ENCODE measurements at places on chromosomes 2 and 18.

DNA sequence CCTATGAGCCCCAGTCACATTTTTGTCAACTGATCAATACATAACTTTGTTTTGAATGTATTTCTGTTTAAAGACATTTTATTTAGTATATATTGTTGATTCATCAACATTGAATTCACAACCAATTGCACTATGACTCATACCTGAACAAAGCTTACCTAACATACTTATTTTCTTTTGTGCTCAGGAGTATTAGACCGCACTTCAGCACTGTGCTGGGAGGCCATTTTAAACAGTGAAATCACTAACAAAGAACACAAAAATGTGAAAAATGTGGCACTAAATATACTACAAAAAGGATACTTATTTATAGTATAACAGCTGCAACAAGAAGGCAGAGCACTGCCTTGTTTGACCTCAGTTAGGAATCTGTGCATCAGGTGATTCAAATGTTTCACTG is 12.4 kb upstream of the IFIH1 start:
- DNase-seq: no peak

- DNase-seq: no peak
These were observed 26.2 kb downstream of the CERS6 start for GRCh38 chr2:168482269-168482668.

GRCh38 chr2:151569167-151569566 is 159.5 kb downstream of the RIF1 start:
- no peak for DNase-seq

GRCh38 chr18:52496426-52496825 is 156.4 kb downstream of the DCC start:
- DNase-seq: no peak

DNA sequence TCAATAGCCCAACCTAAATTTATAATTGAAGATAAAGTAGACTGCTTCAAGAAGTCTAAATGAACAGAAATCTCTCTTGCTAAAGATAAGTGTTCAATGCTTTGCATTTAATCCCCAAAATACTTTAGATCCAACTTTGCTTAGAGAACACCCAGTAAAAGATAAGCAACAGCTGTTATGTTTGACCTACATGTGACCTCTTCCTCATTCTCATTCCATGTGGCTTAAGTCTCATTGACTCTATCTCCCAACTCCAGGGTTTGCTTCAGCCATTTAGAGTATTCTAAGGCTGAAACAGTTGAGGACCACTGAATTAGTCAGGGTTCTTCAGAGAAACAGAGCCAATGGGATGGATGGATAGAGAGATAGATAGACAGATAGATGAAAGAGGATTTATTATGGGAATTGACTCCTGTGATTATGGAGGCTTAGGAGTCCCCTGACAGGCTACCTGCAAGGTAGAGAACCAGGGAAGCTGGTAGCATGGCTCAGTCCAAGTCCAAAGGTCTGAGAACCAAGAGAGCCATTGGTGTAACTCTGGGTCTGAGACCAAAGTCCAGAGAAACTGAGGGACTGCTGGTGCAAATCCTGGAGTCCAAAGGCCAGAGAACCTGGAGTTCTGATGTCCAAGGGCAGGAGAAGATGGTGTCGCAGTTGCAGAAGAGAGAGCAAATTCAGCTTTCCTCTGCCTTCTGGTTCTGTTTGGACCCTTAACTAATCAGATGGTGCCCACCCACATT is 32.1 kb downstream of the CRYGD start:
- DNase-seq: no peak

DNA sequence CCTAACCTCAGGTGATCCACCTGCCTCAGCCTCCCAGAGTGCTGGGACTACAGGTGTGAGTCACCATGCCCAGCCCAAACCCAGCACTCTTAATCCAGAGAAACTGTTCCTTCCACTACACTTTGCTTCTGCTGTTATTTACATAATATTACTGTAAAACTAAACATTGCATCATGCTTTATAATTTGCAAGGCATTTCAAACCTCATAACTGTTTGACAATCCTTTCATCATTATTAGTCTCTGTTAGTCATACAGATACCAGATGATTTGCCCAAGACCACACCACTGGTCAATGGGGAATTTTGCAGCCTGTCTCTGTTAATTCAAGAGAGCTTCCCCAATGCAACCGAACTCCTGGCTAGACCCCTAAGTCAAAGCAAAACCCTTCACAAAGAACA is 338.3 kb downstream of the ALK start:
- DNase-seq: no peak

- DNase-seq: no peak
These were observed 38.3 kb upstream of the PEX13 start for GRCh38 chr2:60979231-60979630.

- DNase-seq: no peak
These were observed 45.5 kb downstream of the FMNL2 start for GRCh38 chr2:152380261-152381055.

DNA sequence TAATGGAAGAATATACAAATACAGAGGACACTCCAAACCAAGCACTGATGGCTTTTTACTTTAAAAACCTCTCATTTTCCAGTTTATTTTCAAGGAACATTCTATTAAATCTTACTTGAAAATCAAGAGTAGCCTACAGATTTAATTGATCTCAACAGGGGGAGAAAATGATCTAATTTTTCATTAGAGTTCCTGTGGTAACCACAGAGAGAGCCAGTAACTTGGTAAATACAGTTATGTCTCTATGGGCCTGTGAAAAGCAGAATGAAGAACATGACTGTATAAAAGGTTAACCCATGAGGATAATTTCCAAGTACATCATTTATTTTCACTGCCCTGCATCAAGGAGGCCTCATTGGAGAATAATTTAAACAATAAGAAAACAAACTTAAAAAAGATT is 39.8 kb upstream of the ITPRID2 start:
- DNase-seq: no peak

DNA sequence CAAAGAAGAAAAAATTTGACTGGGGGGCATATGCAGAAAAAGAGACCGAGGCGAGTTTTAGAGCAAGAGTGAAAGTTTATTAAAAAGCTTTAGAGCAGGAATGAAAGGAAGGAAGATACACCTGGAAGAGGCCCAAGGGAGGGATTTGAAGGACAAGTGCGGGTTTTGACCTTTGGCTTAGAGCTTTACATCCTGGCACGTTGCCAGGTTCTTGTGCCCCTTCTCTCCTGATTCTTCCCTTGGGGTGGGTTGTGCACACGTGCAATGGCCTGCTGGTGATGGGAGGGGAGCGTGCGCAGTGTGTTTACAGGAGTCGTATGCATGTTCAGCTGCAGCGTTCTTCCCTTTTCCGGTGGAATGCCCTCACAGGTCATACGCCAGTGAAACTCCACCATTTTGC is 208.8 kb downstream of the NBAS start:
- DNase-seq: no peak

- DNase-seq: peak; percentile 69
These were observed 130.2 kb downstream of the ARHGAP15 start for GRCh38 chr2:143259368-143259958.

DNA sequence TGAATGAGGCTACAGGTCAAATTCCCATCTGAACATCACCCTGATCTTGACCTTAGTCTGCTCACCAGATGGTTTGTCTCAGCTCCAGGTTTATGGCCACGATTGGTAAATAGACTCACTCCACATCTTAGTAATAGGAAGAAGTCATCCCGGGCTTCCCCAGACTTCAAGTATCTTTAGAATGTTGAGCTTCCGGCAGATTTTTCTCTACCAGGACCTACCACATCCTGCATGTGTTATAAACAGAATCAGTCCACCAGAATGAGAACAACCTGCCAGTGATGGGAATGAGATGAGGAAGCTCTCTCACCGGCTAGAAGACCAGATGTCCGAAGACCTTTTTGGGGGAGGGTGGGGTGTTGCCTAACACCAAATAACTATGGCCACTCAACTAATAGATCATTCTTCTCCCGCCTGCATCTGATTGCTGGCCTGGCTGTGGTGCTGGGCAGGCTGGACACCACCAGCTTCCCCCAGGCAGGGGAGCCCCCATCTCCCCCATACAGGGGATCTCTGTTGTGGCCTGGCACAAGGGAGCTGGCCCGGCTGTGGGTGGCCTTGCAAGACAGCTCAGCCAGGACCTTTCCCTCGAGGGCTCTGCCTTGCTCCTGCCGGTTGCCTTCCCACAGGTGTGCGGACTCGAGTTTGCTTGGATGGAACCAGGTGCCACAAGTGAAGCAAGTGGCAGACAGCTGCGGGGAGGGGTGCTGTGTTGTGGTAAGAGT is 88.5 kb downstream of the SH3RF3 start:
- DNase-seq: no peak

DNA sequence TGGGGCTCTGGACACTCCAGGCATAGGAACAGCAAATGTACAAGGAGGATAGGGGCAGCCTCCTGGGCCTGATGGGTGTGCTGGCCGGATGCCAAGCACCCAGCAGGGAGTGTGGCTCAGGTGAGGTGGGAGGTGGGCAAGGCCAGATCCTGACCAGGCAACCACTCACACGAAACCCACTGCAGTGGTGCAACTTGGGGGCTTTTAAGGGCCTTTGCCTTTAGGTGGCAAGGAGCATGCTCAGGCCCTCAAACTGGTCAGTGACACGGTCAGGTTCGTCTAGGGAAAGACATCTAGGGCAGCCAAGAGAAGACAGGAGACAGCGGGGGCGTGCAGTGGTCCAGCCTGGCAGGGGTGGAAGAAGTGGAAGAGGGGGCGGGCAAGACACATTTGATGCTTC is 18.4 kb upstream of the TEX51 start:
- no peak for DNase-seq

GRCh38 chr2:51093016-51093415 is 61.1 kb upstream of the NRXN1 start:
- no peak for DNase-seq

- no peak for DNase-seq
These were observed 2.7 kb downstream of the BIN1 start for GRCh38 chr2:127104166-127104660.

- peak; percentile 44 for DNase-seq
These were observed 84.3 kb downstream of the EFEMP1 start for GRCh38 chr2:55839182-55839819.

DNA sequence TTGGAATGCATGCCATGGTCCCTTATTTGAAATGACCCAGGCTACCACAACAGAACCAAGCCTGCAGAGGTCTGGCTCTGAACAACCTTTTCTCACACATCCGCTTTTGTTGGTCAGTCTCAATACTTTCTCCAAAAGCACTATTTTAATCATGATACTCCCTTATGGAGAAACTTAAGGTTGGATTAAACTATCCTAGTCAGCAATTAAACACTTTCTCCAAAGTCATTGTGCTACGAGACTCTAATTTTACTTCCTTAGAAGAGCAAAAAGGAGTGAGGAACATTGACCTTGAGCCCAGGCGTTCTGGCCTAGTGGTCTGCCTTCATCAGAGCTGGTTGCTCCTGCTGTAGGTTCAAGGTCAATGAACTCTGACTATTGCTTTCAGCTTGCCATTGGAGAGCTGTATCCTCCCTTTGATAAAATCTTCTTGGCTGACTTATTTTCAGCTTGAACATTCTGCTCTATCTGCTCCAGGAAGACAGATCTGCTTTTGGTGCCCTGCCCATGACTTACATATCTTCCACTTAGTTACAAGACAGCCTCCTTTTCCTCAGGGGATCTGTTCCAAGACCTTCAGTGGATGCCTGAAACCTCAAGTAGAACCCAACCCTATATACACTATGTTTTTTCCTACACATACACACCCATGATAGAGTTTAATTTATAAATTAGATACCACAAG is 91.2 kb downstream of the NCKAP5 start:
- DNase-seq: no peak

GRCh38 chr2:156031121-156031520 is 301.4 kb downstream of the NR4A2 start:
- no peak for DNase-seq

DNA sequence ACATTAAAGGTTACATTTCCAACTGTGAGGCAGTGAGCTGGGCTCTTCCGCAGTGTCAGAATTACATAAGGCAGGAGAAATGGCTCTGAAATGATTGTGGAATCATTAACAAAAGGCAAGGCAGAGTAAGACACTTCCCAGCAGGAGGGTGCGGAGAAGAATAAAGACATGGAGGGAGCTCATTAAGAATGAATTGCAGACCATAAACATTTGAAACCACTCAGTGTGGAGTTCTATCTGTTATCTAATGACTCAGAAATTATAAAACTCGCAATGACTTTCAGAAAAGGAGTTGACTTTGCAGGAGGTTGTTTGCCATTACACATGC is 77.0 kb downstream of the SMIM21 start:
- DNase-seq: peak; percentile 36

GRCh38 chr2:217338306-217338916 is 478.5 kb upstream of the TNP1 start:
- no peak for DNase-seq

GRCh38 chr18:41731884-41732283 is 223.2 kb upstream of the PIK3C3 start:
- no peak for DNase-seq

GRCh38 chr18:40452599-40452998 is 1502.4 kb upstream of the PIK3C3 start:
- DNase-seq: no peak

DNA sequence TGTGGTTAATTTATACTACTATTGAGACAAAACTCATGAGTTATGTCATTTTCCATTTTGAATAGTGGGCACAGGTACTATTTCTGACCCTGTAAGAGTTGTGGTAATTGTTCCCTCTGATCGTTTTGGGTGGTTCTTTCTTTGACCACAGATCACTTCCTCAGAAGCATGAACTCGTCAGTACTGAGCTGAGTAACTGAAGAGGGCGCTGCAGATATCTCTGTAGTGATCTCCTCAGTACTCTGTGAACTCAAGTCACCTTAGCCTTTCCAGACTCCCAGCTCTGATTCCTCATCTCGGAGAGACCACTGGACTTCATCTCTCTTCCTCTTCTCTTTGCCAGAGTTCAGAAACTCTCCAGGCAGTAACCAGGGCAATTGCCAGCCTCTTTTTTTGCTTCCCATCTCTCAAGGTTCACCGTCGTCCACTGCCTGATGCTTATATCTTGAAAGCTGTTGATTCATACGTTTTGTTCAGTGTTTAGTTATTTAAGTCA is 9.4 kb upstream of the IL1RL1 start:
- DNase-seq: peak; percentile 57

GRCh38 chr2:68412127-68412819 is 47.2 kb downstream of the PLEK start:
- DNase-seq: no peak

GRCh38 chr2:236667526-236667925 is 97.9 kb downstream of the ACKR3 start:
- DNase-seq: peak; percentile 11

DNA sequence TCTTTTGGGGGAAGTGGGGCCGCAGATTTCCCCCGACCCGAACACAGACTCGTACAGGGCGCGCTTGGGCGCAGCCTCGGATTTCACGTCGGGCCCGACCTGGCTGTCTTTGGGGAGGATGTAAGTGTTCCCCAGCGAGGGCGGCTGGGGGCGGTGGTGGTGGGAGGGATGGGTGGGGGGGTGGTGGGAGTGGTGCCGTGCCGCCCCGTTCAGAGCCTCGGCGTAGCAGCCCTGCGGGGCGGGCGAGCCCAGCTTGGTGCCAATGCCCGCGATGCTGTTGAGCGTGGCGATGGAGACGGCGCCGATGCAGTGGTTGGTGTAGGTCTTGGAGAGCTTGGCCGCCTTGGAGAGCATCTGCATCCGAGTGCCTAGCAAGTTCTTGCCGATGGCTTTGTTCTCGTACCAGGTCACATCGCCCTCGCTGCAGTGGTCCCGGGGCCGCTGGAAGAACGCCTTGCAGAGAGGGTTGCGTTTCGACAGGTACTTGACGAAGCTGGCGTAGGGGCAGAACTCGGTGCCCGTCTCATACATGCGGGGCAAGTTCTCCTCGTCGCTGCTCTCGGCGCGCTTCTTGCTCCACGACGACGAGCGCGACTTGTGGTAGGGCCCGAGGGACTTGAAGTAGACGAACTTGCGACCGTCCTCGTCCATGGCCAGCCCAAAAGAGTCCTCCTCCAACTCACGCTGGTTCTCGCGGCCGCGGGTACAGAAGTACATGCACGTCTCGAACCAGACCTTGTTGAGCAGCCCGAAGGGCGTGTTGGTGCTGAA is 1.3 kb downstream of the KCTD1 start:
- peak; percentile 20 for DNase-seq

- DNase-seq: no peak
These were observed 22.7 kb downstream of the MRO start for GRCh38 chr18:50797142-50797541.

Measured in colonic mucosa (tissue), 4 donors.